ENCODE measurements at places on chromosomes 12 and 14.

DNA sequence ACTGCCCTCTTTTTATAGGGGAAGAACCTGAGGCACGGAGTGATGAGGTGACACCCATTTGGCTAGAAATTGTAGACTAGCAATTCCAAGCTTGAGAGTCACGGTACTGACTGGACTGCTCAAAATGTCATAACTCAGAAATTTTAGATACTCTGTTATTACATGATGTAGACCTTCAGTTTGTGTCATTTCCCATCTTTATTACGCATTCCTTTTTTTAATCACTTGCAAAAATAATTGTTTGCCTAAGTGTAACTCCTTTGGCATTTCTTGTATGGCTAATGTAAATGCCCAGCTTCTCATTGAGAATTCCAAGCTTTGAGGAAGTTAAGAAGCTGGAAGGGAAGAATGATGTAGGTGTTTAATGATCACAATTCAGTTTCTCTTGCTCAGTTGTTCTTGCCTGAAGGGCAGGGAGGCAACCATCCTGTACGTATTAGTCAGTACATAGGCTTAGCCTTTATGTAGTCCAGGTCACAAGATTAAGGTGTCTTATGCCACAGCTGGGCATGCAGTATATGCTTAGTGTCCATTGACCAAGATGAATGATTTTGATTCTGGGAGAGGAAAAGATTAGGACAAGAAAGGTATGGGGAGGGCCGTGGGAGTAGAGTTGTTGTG, 68.2 kb upstream of the EVL start:
- no peak for DNase-seq

GRCh38 chr12:11953523-11953922, 117.2 kb upstream of the BCL2L14 start:
- no peak for DNase-seq

DNA sequence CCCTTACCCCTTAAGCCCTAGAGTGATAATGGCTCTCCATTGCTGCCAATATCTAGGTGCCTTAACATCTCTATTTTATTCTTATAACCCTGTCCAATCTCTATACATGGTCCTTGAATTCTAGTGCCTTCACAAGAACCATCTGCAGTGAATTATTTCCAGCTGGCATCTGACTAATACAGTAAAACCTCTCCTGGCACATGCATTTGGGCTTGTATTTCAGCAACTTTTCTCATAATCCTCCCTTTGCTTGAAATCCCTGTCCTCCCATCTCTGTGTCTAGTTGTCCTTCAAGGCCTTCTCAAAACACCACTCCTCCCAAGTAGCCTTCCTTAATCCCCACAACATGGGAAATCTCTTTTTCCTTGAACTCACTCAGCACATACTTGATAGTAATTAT, 14.2 kb upstream of the HMGA2 start:
- no peak for DNase-seq

- DNase-seq = no peak
Observed at GRCh38 chr12:20264608-20265114, 103.7 kb upstream of the PDE3A start.

DNA sequence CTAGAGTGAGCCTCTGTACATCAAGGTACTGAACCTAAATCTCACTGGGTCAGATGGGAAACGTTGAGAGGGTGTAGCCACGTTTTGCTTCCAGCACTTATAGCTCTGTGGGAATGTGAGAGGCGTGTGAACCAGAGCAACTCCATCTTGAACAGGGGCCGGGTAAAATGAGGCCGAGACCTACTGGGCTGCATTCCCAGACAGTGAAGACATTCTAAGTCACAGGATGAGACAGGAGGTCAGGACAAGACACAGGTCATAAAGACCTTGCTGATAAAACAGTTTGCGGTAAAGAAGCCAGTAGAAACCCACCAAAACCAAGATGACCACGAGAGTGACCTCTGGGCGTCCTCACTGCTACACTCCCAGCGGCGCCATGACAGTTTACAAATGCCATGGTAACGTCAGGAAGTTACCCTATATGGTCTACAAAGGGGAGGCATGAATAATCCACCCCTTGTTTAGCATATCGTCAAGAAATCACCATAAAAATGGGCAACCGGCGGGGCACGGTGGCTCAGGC, 63.4 kb upstream of the NCOR2 start:
- DNase-seq = no peak

DNA sequence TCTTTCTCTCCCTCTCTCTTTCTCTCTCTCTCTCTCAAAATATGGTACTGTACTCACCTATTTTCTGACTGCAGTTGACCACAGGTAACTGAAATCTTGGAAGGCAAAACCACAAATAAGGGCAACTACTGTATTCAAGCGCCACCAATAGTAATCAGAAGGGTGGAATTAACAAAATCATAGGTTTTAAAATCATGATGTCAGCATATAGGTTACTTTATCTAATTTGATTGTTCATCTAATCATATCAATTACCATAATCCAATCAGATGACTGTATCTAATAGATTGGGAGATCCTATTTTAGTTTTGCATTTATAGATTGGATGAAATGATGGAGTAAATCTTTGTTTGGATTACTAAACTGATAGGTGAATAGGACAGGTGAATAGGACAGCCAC, 155.8 kb upstream of the KITLG start:
- DNase-seq = no peak

GRCh38 chr12:52255926-52256583, 18.4 kb upstream of the KRT86 start:
- no peak for DNase-seq

DNA sequence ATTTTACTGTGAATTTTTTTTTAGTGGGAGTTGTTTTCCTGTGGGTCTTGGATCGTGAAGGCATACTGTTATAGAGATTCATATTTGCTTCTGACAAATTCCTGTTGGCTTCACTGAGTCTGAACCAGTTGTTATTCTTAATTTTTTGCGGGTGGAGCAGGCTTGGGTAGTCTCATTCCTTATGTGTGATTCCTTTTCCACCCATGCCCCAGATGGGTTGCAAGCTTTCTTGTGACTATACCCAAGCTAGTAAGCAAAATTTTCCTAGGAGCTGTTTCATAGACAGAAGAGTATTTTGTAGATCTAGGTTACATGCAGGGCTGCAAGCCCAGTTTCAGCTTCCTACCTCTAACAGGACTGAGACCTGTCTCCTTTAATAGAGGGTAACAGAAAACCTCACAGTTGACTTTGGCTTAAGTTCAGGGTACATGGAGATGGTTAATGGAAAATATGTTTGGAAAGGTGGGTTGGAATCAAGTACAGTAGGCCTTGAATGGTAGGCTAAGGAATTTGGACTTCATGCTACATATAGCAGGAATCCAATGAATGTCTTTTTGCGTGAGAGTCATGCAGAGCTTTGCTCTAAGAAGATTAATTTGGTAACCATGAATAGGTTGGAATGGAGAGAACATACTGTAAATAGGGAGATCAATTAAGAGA, 29.0 kb downstream of the TRMT5 start:
- DNase-seq = no peak

DNA sequence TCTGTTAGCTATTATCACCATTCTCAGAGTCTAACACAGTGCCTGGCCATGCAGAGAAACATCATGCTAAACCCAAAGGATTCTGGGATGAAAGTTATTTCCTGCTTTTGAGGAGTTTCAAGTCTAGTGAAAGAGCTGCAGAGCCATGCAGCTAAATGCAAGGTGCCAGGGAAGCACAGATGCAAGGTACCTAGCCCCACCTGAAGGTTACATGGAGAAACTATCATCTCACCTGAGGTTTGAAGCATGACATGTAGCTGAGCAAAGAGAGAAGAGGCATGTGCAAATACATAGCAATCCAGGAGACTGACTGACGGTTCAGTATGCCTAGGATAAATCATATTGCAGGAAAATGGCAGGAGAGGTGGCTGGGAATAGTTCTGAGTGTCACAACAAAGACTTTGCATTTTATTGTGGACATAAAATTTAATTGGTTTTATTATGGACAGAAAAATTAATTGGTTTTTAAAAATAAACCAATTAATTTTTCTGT, 170.4 kb downstream of the PRKD1 start:
- peak; percentile 91 for DNase-seq

- DNase-seq = no peak
Observed at GRCh38 chr12:12562016-12562483, 613 bp downstream of the DUSP16 start.

DNA sequence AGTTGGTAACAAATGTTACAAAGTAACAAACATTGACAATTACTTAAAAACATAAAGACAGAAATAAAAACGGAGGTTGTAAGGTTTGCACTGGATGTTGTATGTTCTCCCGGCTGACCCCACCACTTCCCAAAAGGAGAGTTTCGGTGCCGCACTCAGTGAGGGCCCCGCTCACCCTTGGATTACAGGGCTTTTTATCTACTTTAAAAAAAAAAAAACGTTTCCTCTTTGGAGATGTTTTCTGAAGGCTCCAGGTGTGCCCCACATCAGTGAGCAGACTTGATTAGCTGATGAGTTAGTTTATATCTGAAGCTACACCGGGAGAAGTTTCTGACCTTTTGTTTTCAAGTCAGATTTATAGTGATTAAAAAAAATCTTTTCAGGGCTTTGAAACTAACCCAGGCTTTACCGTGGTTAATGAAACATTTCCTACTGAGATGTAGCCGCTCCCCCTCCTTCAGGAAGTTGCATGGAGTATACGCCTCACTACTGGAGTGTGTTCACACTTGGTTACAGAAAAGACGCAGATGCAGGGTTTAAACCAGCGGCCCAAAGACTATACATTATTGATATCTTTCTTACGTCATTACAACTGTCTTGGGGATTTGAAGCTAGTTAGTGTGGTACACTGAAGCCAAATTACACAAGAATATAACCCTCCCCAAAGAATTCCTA, 38.0 kb upstream of the BCL7A start:
- no peak for DNase-seq

GRCh38 chr14:102917469-102918211, 4.8 kb upstream of the AMN start:
- DNase-seq = no peak

GRCh38 chr12:32117316-32117715, 10.7 kb downstream of the BICD1 start:
- DNase-seq = no peak

DNA sequence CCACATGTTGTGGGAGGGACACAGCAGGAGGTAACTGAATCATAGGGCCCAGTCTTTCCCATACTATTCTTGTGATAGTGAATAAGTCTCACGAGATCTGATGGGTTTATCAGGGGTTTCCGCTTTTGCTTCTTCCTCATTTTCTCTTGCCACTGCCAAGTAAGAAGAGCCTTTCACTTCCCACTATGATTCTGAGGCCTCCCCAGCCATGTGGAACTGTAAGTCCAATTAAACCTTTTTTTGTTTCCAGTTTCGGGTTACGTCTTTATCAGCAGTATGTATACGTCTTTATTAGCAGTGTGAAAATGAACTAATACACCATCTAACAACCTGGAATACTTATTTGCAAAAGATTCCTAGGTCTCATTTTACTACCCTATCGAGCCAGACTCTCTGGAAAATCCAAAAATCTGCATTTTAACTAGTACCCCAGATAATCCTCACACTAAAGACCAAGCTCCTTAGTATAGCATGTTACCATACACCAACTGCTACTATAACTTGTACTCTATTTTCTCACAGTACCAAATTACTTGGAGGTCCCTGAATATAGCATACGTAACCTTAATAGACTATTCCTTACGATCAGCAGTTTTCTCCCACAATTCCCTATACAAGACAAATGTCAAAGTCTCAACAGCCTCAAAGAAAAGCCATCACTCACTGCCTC, 11.5 kb downstream of the GTF2A1 start:
- no peak for DNase-seq

DNA sequence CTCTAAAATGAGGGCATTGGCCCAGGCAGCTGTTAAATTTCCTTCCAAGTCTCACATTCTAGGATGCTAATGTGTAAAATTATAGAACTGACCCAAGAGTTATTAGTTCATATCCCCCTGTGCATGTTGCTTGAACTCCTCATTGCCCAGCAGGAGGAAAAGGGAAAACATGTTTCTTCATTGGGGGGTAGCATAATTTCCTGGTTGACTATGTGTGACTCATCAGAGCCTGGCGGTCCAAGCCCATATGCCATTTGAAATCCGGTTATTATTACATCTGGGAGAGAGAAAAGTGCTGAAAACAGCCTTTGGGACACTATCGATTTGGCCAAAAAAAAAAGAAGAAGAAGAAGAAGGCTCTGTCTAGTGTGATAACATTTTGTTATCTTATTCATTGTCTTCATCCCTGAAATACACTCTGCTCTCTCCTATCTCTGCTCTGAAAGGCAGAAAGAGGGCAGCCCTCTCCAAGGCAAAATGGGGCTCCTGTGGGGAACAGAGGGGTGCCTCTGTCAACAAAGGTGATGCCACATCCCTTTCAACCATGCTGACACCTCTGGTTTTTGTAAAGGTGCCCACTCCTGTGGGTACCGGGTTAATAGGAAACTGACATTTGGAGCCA, 114.2 kb downstream of the DAD1 start:
- DNase-seq = no peak

DNA sequence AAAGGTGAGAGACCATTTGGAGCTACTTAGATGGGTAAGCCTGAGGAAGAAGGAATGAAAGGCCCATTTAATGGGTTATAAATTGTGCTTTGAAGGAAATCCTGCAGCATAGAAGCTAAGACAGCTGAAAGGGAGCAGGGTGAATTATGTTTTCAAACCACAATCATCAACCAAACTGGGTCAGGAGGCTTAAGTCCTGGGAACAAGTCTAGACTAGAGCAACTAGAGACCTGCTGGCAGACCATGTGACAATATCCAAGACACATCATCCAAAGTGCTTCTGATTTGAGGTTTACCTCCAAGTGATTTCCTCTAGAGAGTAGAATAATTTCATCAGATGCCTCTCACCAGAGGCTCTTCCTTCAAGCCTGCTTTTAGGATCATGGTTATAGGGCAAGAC, 53.7 kb downstream of the MAP3K9 start:
- DNase-seq = no peak

DNA sequence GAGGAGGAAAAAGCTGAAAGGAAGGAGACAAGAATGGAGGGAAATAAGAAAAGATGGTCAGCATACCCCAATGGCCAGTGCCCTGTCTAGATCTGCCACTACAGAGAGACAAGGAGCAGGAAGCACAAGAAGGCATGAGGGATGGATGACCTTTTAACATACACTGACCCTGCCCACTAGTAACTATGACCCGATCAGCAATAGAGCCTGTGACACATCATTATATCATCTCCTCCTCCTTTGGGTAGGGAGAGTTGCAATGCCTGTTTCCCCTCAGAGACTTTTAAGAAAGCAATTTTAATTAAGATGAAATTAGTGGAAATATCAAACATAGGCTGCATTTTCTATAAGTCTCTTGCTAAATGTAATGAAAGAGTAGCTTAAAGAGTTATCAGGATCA, 4.7 kb upstream of the SLC2A13 start:
- no peak for DNase-seq

GRCh38 chr12:104682790-104683279, 226.1 kb downstream of the CHST11 start:
- DNase-seq = no peak

GRCh38 chr12:26971963-26972362, 33.7 kb downstream of the FGFR1OP2 start:
- no peak for DNase-seq

DNA sequence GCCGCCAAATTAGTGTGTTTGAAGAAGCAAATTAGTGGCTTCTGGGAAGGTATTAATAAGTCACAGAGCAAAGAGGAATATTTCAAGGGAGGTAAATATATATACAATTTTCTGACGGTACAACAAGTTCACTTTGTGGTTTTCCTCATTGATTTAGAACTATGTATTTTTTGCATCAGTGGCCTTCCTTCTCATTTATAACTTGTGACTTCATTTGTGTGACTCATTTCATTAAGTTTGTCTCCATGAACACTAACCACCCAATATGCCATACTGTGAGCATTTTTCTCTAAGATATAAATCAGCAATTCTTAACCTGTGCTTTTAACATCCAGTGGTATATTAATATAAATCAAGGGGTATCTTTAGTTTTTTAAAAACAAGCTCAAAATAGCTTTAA, 29.3 kb upstream of the ARHGAP5 start:
- DNase-seq = no peak

GRCh38 chr12:31326736-31327659, 1.0 kb upstream of the SINHCAF start:
- no peak for DNase-seq

Data from LNCaP clone FGC (cell line).